Activated CD4-positive, alpha-beta T cell treated with anti-CD3 and anti-CD28 coated beads for 4 hours (primary cell): ENCODE measurements at places on chromosomes 6 and 20.

GRCh38 chr6:57040011-57040410 lies 6.5 kb upstream of the KIAA1586 start:
- no peak for DNase-seq

- no peak for DNase-seq
Observed at GRCh38 chr6:80454197-80454596, 347.7 kb downstream of the BCKDHB start.

- DNase-seq = no peak
Observed at GRCh38 chr20:49446808-49447207, 35.7 kb downstream of the KCNB1 start.

- DNase-seq = no peak
Observed at GRCh38 chr6:131581523-131581922, 8.5 kb downstream of the ARG1 start.

- DNase-seq = no peak
Observed at GRCh38 chr6:78482801-78483552, 384.4 kb upstream of the IRAK1BP1 start.

DNA sequence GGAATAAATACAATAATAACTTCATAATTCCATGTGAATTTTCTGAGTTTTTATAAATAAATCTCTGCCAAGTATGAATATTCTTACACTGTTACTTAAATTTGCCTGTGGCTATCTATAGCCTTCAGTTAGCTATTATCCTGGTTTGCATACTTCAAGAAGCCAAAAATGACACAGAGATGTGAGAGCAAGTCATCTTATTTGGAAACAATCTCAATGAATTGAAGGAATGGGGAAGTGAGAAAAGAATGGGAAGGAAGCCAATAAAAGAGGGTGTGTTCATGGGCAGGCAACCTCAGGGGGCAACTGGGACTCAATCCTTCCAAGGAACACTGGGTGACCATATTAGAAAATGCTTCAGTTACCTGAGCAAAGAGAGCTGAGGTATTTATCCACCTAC lies 9.9 kb downstream of the HAO1 start:
- DNase-seq = no peak

DNA sequence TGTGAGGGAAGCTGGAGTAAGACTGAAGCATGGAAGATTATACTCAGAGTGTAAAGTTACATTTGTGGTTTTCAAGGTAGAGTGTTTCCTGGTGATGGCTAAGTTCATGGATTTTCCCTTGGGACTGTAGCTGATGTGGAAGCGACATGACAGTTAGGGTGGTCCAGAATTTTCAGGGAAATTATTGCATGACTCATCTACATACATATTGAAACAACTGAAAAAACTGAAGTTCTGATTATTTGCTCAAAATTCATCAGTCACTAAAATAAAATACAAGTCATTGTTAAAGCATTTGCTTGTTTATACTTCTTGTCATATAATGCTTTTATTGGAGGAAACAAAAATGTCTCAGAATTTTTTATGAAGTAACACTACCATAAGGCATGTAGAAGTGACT lies 700.0 kb downstream of the RFPL4B start:
- DNase-seq = no peak

GRCh38 chr6:19719691-19720128 lies 117.5 kb upstream of the ID4 start:
- no peak for DNase-seq

- no peak for DNase-seq
Observed at GRCh38 chr20:62309947-62310756, 7.4 kb downstream of the ADRM1 start.

DNA sequence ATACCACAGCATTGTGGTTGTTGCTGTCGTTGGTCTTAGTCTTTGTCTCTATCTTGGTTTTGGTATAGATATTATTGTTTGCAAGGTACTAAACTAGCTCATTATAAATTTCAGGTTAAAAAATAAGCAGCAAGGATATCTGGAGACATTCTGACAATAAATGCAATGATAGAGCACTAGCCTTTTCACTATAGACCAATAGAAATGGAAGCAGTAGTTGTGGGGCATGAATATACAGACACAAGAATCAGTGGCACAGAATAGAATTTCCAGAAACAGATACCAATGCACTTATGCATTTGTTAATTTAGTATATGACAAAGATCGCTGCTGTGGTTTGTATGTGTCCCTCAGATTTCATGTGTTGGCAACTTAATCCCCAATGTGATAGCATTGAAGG lies 31.1 kb upstream of the CFAP206 start:
- no peak for DNase-seq
